ENCODE measurements at places on chromosomes 6 and 20.

DNA sequence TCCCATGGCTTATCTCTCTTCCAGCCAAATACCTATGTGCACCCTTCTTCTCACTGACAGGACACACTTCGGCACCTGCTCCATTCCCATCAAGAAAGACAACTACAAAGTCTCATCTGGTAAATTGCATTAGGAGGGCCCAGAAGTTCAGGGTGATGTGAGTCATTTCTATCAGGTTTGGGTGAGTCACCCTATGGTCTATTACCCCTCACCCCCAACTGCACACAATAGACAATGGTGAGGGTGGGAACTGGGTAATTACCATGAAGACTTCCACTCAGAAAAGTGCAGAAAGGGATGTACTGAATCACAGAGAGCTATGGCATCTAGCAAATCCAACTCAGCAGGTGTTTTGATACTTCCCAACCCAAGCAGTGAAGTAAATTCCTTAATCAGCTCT is 54.8 kb downstream of the OPN5 start:
- no peak for DNase-seq

DNA sequence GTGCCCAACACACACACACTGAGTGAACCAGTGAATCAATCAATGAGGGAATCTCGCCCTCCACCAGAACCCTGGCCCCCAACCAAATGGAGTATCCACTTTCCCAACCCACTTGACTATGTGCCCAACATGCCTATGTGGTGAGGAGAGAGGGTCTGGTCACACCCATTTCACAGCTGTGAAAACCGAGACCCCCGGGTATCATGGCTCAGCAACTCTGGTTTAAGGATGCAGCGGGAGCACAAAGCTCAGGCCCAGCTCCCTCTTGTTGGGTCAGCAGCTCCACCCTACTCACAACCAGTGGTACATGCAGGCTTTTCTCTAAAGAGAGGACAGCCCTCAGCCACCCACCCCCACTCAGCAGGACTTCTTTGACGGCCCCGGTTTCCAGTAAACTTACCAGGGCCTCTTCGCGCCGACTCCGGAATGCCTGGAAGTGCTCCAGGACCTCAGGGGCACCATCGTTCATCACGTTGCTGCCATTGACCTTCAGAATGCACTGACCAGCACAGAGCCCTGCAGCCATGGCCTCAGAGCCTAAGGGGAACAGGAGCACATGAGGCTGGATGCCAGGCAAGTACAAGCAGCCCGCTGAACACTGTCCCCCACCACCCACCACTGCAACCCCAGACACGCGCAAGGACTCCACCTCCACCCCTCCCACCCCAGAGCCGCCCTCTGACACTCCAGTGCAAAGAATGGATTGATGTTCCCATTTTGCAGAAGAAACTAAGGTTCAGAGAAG is 174.7 kb downstream of the PREX1 start:
- DNase-seq: no peak

GRCh38 chr6:166604328-166604727 is 17.9 kb upstream of the RAMACL start:
- DNase-seq: no peak

GRCh38 chr6:139730340-139730974 is 356.0 kb upstream of the CITED2 start:
- no peak for DNase-seq

- no peak for DNase-seq
Measured at GRCh38 chr20:48359692-48360341, 468.0 kb downstream of the PREX1 start.

DNA sequence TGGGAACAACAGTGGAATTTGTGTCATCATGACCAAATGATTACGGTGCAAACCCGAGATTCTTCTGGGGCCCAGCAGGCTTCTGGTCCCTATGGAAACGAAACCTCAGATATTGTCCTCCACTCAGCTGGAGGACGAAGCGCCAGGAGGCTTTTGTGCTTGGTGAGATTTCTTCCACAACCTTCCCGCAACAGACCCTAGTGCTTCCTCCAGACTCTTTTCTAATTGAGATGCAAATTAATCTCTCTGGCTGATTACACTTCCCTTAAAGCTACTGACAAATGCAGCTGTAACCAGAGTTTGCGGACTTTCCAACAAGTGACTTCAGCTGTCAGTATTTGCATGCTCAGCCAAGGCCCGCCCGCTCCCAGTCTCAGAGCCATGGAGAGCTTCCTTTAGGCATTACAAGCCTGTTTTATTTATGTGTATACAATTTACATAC is 96.0 kb downstream of the INSM1 start:
- DNase-seq: no peak

DNA sequence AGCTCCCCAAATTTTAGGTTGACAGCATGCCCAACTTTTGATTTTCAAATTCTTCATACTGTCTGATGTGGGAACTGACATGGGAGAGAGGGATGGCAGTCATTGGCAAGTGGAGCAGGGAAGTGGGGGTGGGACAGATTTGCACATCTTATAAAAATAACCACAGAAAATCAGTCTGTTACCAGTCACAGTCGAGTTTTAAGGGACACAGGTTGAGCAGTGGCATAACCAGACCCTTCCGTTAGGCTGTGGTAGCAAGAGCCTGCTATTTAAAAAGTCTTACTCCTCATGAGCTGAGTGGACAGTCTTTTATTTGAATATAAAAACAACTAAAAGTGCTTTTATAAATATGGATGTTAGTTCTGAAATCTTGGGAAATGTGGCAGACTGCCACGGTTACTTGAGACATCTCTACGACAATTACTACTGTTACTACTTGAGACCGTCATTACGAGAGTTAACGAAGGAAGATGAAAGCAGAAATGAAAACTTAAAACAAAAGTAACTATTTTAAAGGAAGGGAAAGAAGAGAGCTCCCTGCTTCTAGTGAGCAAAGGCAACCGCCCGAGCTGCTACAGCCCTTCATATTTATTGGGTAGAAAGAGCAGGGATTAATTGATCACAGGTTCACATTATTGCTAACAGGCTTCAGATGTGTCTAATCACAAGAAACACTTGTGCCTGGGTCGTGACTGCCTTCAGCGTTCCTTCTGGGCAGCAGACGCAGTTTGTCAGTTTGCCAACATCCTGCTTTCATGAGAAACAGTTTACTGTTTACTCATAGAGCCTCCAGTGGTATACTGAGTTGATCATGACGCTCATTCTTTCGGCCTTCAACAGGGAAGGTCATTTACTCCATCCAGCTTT is 71.3 kb downstream of the EFHC1 start:
- DNase-seq: peak; percentile 86

DNA sequence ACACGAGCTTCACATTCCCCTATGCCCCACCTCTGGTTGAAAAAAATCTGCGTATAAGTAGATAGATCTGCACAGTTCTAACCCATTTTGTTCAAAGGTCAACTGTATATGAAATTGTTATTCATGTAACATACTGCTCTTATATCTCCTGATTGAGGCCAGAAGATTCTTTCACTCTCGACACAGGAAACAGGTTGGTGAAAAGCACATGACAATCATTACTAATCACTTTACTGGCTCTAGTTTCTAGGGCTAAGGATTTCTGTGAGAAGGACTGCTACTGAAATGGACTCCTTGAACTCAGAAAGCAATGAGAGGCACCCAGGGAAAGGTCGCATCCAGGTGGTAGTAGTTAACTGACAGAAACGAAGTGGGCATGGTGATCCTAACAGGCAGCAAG is 21.7 kb downstream of the PDSS2 start:
- DNase-seq: no peak

DNA sequence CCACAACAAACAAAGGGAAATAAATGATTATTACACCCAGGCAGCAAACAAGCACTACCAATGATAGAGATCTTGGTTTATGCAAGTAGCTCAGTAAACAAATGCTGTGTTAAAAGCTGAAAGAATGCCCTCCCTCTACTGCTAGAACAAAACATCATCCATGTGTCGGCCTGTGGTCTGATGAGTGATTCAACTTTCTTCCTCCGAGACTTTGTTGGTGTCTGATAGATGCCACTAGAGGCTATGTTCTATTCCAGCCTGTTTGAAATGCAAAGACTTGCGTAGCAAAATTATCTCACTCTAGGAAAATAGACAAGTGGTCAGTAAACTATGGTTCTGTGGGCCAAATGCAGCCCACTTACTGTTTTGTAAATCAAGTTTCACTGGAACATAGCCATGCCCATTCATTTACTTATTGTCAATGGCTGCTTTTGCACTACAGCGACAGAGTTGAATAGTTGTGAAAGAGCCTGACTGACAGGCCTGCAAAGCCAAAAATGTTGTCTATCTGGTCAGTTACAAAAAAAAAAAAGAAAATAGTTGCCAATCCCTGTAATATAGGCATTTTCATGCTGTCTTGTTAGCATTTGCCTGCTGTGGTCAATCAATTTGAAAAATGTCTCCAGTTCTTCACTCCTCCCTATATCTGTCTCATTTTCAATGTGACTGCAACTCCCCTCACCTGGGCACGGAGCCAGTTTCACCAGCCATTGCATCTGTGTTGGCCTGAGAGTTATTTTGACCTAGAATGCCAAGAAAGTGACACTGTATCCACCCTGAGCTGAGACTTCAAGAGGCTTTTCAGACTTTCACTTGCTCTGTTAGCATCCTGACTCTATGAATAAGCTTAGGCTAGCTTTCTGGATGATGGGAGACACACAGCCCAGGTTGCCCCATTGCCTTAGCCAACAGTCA is 544.6 kb upstream of the BTBD3 start:
- DNase-seq: no peak

DNA sequence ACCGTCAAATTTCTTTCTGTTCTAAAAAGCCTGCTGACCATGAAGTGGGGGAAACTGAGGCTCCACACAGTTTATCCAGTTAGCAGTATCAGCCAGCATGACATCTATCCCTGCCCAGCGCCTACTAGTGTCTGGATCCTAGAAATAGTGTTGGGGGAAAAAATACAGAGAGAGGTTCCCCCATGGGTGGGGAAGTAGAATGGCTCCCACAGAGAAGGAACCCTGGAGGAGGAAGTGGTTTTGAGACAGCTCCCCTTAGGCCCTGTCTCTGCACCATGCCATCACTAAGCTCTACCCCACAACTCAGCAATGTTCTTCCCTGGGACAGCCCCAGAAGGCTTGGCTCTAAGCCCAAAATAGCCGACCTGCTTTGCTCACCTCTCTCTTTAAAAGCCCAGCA is 153.4 kb downstream of the MBOAT1 start:
- no peak for DNase-seq

GRCh38 chr6:142854589-142855488 is 90.1 kb downstream of the HIVEP2 start:
- no peak for DNase-seq

DNA sequence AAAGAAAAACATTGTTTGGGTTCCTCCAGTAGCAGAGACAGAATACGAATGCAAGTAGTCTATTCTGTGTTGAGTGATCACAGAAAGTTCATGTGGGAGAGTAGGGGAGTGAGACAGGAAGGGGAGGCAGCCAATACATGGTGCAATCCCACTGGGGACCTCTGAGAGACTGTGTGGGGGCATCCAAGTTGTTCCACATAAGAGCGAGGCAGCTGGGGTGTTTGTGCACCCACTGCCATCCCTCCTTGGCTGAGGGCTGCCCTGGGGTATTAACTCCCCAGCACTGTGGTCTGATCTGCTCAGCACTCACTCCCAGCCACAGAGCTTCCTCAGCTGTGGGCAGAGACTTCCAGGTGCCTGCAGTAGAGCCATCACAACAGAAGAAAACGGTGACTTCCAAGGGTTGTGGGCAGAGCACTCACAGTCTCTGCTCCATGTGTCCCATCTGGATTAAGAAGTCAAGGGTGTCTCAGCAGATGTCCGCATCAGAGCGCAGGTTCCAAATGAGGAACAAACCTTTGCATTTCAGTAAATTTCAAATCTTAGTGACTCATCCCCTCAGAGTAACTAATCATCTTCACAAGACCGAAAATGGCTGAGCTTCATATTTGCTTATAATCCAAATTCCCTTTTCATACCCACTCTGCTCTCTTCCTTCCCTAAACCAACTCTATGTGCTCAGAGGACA is 101.9 kb upstream of the NAA20 start:
- DNase-seq: peak; percentile 41

- no peak for DNase-seq
Measured at GRCh38 chr6:121844898-121845297, 409.5 kb downstream of the GJA1 start.

- DNase-seq: no peak
Measured at GRCh38 chr20:4780245-4780644, 58.5 kb downstream of the PRND start.

- DNase-seq: peak; percentile 93
Measured at GRCh38 chr6:16766043-16766536, 4.8 kb upstream of the ATXN1 start.

DNA sequence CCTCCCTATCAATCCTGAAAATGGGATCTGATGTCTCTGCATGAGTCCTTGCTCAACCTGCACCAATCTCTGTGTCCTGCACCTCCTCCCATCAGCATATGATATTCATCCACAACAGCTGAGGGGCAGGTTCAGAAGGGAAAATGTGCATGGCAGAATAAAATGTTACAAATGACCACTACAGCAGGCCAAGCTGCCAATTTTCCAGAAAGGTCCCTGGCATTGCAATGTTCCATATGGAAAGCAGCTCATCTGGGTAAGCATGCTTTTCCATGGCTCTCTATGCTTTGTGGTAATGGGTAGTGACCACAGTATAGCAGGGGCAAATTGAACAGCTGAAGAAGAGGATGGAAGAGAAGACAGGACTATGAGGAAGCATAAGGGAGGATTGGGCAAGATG is 841.2 kb upstream of the FLRT3 start:
- DNase-seq: no peak

DNA sequence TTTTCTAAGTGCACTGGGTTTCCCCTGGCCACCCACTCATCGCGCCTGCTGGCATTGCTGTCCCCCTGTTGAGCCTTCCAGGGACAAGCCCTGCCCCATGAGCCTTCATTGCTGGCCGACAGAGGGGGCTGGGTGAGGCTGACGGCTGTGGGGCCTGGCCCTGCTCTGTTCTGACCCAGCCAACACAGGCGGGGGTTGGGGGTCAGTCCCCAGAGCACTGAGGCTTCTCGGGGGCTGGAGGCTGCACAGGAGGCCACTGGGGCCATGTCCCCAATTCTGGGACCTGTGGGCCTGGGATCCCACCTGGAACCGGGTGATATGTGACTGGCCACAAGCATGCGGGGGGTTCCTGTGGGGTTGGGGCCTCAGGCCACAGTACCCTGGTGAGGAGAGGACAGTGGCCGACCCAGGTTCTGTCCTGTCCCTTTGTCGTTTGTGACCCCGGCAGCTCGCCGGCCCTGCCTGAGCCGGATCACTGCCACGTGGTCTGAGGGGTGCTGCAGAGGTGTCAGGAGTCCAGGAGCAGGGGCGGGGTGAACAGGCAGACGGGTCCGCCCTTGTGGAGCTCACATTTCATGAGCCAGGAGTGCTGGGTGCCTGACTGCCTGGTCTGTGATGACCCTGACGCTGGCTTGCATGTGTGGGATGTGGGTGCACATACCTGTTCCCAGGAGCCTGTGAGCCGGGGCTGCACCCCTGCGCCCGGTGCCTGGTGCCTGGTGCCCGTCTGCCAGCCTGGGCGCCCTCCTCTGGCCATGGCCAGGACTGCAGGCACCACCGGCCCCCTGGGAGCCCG is 2.1 kb upstream of the COL20A1 start:
- DNase-seq: peak; percentile 14

GRCh38 chr6:795046-795685 is 102.2 kb upstream of the EXOC2 start:
- no peak for DNase-seq

- DNase-seq: no peak
Measured at GRCh38 chr6:89612121-89612520, 26.4 kb downstream of the LYRM2 start.
